ENCODE measurements at places on chromosomes 3 and 15.

DNA sequence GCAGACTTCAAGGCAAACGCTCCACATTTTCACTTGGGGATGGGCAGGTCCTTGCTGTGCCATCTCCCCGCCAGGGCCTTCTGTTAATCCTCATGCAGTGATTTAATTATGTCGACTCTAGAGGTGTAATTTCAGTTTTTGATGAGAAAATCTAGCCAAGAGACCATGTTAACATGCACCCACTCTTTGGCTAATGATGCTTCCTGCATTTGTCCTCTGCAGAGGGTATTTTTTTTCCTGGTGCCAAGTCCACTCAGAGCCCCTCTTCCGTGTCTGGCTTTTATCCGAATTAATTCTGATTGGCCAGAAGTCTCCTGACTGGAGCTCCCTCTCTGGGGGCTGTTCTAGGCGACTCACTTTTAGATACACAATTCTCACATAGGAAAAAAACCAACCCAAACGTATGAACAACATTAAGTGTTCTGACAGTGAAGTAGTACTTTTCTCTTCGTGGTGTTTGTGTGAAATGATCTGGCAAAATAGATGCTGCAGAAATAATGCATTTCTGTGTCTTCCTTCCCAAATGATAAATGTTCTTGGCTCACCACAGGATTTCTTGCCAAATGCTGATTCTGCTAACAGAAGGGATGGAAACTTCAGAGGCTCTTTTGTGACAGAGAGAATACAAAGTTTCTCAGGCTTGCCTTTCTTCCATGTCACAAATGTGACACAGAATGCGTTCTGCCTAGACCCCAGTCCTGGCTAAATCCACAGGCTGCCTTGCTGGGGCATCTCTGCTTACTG lies 190.0 kb downstream of the CACNA2D3 start:
- no peak for DNase-seq

- no peak for DNase-seq
Measured at GRCh38 chr3:25575001-25575400, 89.7 kb downstream of the TOP2B start.

- no peak for DNase-seq
Measured at GRCh38 chr3:145939431-145939830, 221.6 kb downstream of the PLOD2 start.

GRCh38 chr3:40216471-40216870 lies 93.0 kb upstream of the EIF1B start:
- DNase-seq = no peak

DNA sequence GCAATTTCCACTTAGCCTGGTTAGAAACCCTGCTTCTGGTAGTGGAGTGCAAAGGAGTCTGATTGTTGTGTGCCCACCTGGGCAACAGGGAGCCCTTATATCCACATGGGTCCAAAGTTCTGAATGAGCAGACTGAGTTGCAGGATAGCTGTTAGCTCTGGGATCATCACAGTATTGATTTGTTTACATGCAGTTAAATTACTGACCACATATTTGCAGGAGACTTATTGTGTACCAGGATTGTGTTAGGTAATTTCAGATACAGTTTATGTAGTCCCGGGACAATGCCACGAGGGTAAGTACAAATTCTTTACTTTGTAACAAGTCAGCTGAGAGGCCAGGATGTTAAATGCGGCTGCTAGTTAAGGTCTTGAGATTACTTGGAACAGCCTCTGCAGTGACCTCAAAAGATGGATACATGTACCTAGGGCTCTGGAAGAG lies 18.8 kb downstream of the ARHGEF26 start:
- DNase-seq = no peak
